HCT116 (cell line): ENCODE measurements at places on chromosomes 6 and 20. TPM values are rescaled to one million over a fixed set of nuclear protein-coding genes. Genes with fewer than 3 reads are reported as not detected.

Gene ZSCAN9
- total RNA-seq: 10.8 TPM

GRCh38 chr20:2984956-2985661 lies 58.3 kb upstream of the GNRH2 start:
- peaks cover 7% of the 10 kb centered on the region for H3K36me3 ChIP-seq
- H3K4me3 ChIP-seq: no peak overlapping the region
- H3K27me3 ChIP-seq: no peaks in the 10 kb centered on the region
- peaks cover 18% of the 10 kb centered on the region for H3K4me1 ChIP-seq

DNA sequence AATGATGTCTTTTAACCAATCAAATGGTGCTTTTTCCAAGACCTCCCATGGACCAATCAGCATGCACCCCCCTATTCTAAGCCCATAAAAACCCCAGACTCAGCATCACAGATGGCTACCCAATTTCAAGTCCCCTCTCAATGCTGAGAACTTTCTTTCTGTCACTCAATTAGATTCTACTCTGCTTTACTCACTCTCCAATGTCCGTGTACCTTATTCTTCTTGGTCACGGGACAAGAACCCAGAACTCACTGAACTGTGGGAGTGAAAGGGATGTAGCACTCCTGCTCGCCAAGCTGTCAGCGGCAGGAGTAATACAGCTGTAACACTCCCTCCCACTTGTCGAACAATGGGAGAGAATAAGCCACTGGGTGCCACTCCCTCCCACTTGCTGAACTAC lies 20.8 kb upstream of the MAP7 start:
- H3K27me3 ChIP-seq: no peaks in the 10 kb centered on the region
- H3K27ac ChIP-seq: no peak overlapping the region
- H3K36me3 ChIP-seq: no peaks in the 10 kb centered on the region

DNA sequence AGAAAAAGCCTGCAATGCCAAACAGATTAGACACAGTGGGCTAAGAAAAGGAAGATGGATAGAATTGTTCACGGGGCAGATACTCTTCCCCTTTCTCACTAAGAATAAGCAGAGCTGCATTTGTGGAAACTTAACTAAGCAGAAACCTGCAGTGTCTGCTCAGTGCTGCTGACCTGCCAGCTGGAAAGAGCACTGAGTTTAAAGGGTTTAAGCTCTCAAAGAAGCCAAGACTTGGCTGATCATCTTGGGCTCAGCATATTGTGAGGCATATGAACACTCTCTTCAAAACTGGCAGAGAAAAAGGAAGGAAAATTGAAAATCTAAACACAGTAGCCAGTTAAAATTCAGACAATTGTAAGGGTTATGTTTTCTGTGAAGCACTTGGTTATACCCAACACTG lies 711.1 kb upstream of the EPHA7 start:
- DNase-seq: no peak
- no peak overlapping the region for H3K27ac ChIP-seq
- no peaks in the 10 kb centered on the region for H3K4me1 ChIP-seq
- no peaks in the 10 kb centered on the region for H3K36me3 ChIP-seq
- no peaks in the 10 kb centered on the region for H3K27me3 ChIP-seq

DNA sequence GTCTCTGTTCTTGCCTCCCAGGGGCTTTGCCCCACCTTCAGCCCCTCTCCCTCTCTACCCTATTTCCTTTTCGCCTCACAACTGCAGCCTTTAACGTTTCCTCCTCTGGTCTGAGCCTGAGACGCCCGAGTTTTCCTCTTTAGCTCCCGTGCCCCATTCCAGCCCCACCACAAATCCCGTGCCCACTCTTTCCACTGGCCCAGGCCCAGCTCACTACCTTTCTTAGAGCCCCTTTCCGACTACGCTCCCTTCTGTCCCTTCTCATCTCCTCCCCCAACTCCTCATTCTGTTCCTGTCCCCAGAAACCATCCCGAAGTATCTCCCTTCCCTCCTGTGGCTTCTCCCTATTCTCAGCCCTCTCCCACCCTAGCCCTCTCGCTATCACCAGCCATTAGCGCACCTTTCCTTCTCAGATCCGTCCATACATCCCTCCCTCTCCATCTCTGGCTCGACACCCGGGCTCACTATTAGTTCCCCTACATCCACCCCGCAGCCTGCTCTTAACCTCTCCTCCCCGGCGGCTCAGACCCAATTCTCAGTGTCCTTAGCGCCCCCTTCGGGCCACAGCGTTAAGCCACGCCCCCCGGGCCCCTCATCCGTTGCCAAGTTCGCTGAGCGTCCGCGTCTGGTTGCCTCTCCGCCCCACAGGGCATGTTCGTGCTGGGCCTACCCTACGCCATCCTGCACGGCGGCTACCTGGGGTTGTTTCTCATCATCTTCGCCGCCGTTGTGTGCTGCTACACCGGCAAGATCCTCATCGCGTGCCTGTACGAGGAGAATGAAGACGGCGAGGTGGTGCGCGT lies 2.7 kb downstream of the SLC32A1 start:
- H3K4me3 ChIP-seq: no peak overlapping the region
- DNase-seq: no peak
- peaks cover 21% of the 10 kb centered on the region for H3K4me1 ChIP-seq
- H3K27ac ChIP-seq: no peak overlapping the region
- peaks cover 4% of the 10 kb centered on the region; the same call in 1 of the 2 replicates for H3K27me3 ChIP-seq

Gene ADAM33
- not detected for total RNA-seq

DNA sequence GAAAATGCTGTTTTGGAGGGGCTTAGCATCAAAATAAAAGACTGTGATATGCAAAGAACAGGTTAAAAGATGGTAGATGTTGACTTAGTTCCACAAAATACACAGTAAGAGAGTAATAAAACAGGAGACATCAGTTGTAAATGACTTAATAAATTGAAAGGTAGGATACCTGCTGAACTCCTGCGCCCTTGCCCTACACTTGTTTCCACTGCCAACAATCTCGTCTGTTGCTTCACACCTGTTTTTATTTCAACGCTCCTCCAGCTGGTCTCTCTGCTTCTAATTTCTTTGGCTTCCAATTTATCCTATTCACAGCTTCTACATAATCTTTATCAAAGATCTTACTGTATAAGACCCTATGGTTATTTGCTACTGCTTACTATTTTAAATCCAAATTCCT lies 115.9 kb upstream of the BEND3 start:
- no peaks in the 10 kb centered on the region; the same call in 1 of the 2 replicates for H3K36me3 ChIP-seq
- H3K27me3 ChIP-seq: no peaks in the 10 kb centered on the region
- H3K27ac ChIP-seq: no peak overlapping the region
- DNase-seq: no peak

GRCh38 chr6:28280595-28281287 lies 631 bp upstream of the PGBD1 start:
- peak overlapping the region; percentile 56 for H3K4me3 ChIP-seq
- no peak overlapping the region for H3K27ac ChIP-seq
- H3K27me3 ChIP-seq: no peaks in the 10 kb centered on the region
- peaks cover 5% of the 10 kb centered on the region; the same call in 1 of the 2 replicates for H3K36me3 ChIP-seq
- no peaks in the 10 kb centered on the region for H3K4me1 ChIP-seq

GRCh38 chr20:22576273-22576672 lies 8.1 kb downstream of the FOXA2 start:
- no peak overlapping the region for H3K27ac ChIP-seq
- H3K36me3 ChIP-seq: no peaks in the 10 kb centered on the region
- H3K4me3 ChIP-seq: no peak overlapping the region
- H3K4me1 ChIP-seq: no peaks in the 10 kb centered on the region

- H3K4me1 ChIP-seq: no peaks in the 10 kb centered on the region
- H3K4me3 ChIP-seq: no peak overlapping the region
- DNase-seq: no peak
These were observed 31.4 kb downstream of the DTNBP1 start for GRCh38 chr6:15631432-15631831.

Gene NEURL2
- total RNA-seq: 0.96 TPM

GRCh38 chr6:3919130-3919628 lies 70.0 kb downstream of the FAM50B start:
- H3K36me3 ChIP-seq: no peaks in the 10 kb centered on the region
- peaks cover 4% of the 10 kb centered on the region for H3K4me1 ChIP-seq
- no peaks in the 10 kb centered on the region for H3K27me3 ChIP-seq
- H3K4me3 ChIP-seq: no peak overlapping the region
- no peak overlapping the region for H3K27ac ChIP-seq
- no peak for DNase-seq

Gene EXOC2
- total RNA-seq: 24.5 TPM

Gene OVOL2
- 0.86 TPM for total RNA-seq

DNA sequence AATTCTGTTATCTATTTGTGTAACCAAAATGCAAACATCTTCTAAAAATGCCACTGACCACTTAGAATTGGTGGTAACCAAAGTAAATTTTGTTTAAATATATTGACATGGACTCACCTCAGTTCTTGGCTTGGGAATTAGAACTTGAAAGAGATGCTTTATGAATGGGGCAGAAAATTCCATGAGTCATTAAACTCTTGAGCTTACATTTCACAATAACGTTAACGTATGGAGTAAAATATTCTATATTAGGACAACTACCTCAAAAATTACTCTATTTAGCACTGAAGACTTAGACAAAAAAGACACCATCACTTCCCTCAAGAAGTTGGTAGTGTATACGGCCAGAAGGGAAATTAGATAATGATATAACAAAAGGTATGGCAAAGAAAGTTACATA lies 752.2 kb upstream of the MARCKS start:
- no peaks in the 10 kb centered on the region for H3K36me3 ChIP-seq
- H3K4me3 ChIP-seq: no peak overlapping the region
- no peaks in the 10 kb centered on the region for H3K4me1 ChIP-seq
- no peaks in the 10 kb centered on the region for H3K27me3 ChIP-seq
- H3K27ac ChIP-seq: no peak overlapping the region

GRCh38 chr6:27062755-27063154 lies 184.7 kb upstream of the PRSS16 start:
- DNase-seq: no peak
- no peaks in the 10 kb centered on the region for H3K4me1 ChIP-seq
- H3K27me3 ChIP-seq: no peaks in the 10 kb centered on the region

GRCh38 chr20:62032609-62033368 lies 32.9 kb downstream of the TAF4 start:
- no peaks in the 10 kb centered on the region for H3K27me3 ChIP-seq
- no peaks in the 10 kb centered on the region for H3K4me1 ChIP-seq
- no peak for DNase-seq
- H3K36me3 ChIP-seq: no peaks in the 10 kb centered on the region; the same call in 1 of the 2 replicates
- no peak overlapping the region for H3K4me3 ChIP-seq
- no peak overlapping the region for H3K27ac ChIP-seq

GRCh38 chr6:225121-225721 lies 67.1 kb upstream of the DUSP22 start:
- H3K27ac ChIP-seq: no peak overlapping the region
- no peaks in the 10 kb centered on the region for H3K4me1 ChIP-seq
- no peak for DNase-seq

GRCh38 chr6:43547222-43547621 lies 28.6 kb downstream of the XPO5 start:
- peaks cover 75% of the 10 kb centered on the region for H3K36me3 ChIP-seq
- no peaks in the 10 kb centered on the region for H3K27me3 ChIP-seq
- H3K27ac ChIP-seq: no peak overlapping the region
- no peak for DNase-seq
- no peaks in the 10 kb centered on the region for H3K4me1 ChIP-seq
